Endodermal cell (in vitro differentiated cells): ENCODE measurements at places on chromosomes 5 and 9. TPM values are rescaled to one million over a fixed set of nuclear protein-coding genes. Genes with fewer than 3 reads are reported as not detected.

DNA sequence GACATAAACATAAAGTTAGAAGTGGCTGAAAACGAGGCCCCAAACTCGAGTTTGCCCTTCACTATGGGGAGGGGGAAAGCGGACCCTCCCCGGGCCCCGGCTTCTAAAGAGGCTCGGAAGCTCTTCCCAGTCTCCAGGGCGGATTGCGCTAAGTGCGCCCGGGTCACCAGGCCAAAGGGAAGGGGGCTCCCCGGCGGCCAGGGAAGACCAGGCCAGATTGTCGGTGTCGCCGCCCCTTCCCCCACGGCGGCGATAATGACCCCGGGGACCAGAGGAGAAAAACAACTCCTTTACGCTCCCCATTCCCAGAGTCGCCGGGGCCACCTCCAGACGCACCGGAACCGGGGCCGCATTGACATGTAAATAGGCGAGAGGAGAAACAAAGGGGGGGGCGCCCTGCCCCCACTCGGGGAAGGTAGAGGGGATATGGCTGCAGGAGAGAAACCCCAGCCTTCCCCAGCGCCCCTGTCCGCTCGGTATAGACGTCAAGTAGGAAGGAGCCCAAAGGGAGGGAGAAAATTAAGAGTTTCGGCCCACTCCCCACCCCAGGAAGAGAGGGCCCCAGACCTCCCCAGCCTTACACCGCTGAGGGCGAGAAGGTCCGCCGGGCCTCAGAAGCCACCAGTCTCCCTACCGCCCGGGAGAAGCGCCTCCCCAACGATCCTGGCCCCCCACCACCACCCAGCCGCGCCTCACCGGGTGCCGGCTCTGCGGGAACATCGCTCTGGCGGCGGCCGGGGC, 1.7 kb downstream of the TLE1 start:
- H3K36me3 ChIP-seq, result peaks cover 42% of the 10 kb centered on the region
- H3K27ac ChIP-seq, result peak overlapping the region; percentile 86
- peak overlapping the region; percentile 98 for H3K4me3 ChIP-seq
- peaks cover 9% of the 10 kb centered on the region for H3K4me1 ChIP-seq
- DNase-seq, result peak; percentile 93
- H3K27me3 ChIP-seq, result peaks cover 45% of the 10 kb centered on the region

DNA sequence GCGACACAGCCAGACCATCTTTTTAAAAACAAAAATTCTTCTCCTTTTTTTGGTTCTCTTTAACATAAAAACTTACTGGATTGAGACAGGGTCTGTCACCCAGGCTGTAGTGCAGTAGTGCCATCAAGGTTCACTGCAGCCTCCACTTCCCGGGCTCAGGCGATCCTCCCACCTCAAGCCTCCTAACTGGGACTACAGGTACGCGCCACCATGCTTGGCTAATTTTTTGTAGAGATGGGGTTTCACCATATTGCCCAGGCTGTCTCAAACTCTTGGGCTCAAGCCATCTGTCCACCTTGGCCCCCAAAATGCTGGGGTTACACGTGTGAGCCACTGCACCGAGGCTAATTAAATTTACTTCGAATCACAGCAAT, 13.8 kb downstream of the HNRNPK start:
- peaks cover 50% of the 10 kb centered on the region for H3K36me3 ChIP-seq
- no peak overlapping the region for H3K4me3 ChIP-seq
- H3K27ac ChIP-seq, result peak overlapping the region; percentile 42
- no peaks in the 10 kb centered on the region for H3K4me1 ChIP-seq
- DNase-seq, result no peak

DNA sequence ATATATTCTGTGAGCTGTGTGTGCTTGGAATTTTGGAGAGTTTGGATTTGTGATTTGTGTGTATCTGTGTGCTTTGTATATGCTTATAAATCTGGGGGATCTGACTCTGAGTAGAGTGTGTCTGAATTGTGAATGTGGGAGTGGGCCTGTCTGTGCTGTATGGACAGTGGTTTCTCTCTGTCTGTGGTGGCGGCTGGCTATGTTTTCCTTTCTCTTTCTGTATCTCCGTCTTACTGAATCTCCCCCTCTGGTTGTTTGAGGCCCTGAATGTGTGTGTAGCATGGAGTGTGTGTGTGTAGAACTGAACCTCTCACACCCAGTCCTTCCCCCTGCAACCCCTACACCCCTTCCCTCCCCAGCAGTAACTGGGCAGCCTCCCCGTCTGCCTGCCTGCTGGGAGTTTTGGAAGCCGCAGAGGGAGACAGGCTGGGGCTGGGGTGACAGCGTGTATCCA, 4.7 kb downstream of the CXXC5 start:
- peaks cover 25% of the 10 kb centered on the region for H3K4me1 ChIP-seq
- no peak overlapping the region for H3K4me3 ChIP-seq
- H3K27me3 ChIP-seq, result no peaks in the 10 kb centered on the region
- H3K36me3 ChIP-seq, result no peaks in the 10 kb centered on the region
- H3K27ac ChIP-seq, result peak overlapping the region; percentile 81
- no peak for DNase-seq

GRCh38 chr5:113271745-113272454, 162.9 kb downstream of the TSSK1B start:
- no peak overlapping the region for H3K4me3 ChIP-seq
- peaks cover 4% of the 10 kb centered on the region for H3K36me3 ChIP-seq
- no peaks in the 10 kb centered on the region for H3K27me3 ChIP-seq
- peaks cover 45% of the 10 kb centered on the region for H3K4me1 ChIP-seq

- no peaks in the 10 kb centered on the region for H3K36me3 ChIP-seq
- H3K4me1 ChIP-seq, result peaks cover 7% of the 10 kb centered on the region
- DNase-seq, result peak; percentile 65
These were observed at the start of gene PHF2 for GRCh38 chr9:93576258-93577077. Gene PHF2 (plus strand): TSS chr9:93576584. CDS start chr9:93576774, 190 bp downstream.

GRCh38 chr5:179872055-179872827, 13.6 kb upstream of the MRNIP start:
- no peaks in the 10 kb centered on the region for H3K4me1 ChIP-seq
- no peak overlapping the region for H3K4me3 ChIP-seq
- H3K36me3 ChIP-seq, result peaks cover 39% of the 10 kb centered on the region
- no peak overlapping the region for H3K27ac ChIP-seq
- DNase-seq, result no peak

DNA sequence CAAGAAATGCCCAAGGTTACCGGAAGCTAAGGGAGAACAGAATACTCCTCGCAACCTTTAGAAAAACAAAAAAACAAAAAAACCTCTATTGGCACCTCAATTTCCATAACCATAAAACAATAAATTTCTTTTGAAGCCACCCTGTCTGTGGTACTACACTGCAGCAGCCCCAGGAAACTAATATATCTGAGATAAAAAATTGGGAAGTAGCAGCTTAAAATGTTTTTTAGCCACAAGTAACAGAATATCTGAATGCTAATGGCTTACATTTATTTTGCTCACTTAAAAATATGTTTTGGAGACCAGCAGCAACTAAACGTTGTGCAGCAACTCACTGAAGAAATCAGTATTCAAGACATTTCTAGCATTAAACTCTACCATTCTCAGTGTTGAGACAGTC, 969.6 kb downstream of the DNAH5 start:
- no peaks in the 10 kb centered on the region for H3K27me3 ChIP-seq
- H3K36me3 ChIP-seq, result no peaks in the 10 kb centered on the region

- H3K36me3 ChIP-seq, result no peaks in the 10 kb centered on the region
- no peak overlapping the region for H3K27ac ChIP-seq
- no peak for DNase-seq
- H3K4me1 ChIP-seq, result no peaks in the 10 kb centered on the region
- H3K4me3 ChIP-seq, result no peak overlapping the region
These were observed 95.0 kb downstream of the MUSK start for GRCh38 chr9:110763568-110763967.

Gene RASGEF1C
- 0.61 and 0.62 TPM in 2 replicates for total RNA-seq

Gene AQP7
- 0.38 TPM in 1 of 3 replicates, not detected in the others for total RNA-seq

Gene NUTM2F
- not detected in 2 replicates for total RNA-seq

Gene PLPP7
- total RNA-seq, result 4.5 to 5.6 TPM (median 5.2 TPM) in 3 replicates

Gene OLFML2A
- 28.1 and 31.2 TPM in 2 replicates for total RNA-seq

Gene LMX1B
- total RNA-seq, result 9.1 and 11.1 TPM in 2 replicates
